ENCODE measurements at places on chromosomes 7 and 10.

- DNase-seq = peak; percentile 61
Measured at GRCh38 chr10:100100651-100101184, 19.0 kb upstream of the CPN1 start.

DNA sequence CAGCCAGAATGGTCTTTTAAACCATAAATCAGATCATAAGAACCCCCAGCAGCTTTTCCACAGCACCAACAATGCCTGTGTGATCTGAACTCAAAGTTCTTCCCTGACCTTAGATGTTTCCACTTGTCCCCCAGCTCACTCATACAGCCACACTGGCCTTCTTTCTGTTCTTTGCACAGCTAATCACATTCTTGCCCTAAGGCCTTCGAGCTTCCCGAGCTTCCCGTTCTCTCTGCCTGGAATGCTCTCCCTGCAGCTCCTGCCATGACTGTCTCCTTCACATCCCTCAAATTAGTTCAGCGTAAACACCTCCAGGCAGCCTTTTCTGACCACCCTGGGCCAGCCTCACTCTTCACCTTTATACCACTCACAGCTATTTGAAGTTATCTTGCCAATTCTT, 166.8 kb upstream of the NFE2L3 start:
- DNase-seq = no peak

DNA sequence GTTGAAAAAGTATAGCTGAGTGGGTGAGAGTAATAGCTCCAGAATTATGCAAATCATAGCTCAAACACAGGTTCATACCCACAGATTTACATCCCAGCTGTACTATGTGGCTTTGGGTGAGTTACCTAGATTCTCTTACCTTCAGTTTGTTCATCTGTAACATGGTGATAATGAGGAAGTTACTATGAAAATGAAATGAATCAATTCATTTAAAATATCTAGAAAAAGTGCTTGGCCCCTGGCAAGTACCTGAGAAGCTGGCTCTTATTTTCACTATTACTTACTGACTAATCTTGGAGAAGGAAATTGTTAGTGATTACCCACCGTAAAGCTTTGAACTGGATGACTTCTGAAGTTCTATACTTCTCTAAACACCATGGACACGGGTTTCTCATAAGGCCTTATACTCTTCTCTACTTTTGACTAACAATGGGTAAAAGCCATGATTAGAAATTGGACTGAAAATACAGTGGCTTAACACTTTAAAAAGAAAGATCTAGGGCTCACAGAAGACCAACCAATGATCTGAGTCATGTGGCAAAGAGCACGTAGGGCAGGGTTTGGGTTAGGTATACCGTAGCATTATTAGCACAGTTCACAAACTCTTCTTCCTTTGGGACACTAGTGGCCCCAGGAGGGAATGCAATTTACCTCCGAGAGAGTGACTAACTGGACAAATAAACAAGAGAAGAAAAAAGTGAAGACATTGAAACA, 149.2 kb downstream of the PLPP4 start:
- DNase-seq = no peak

DNA sequence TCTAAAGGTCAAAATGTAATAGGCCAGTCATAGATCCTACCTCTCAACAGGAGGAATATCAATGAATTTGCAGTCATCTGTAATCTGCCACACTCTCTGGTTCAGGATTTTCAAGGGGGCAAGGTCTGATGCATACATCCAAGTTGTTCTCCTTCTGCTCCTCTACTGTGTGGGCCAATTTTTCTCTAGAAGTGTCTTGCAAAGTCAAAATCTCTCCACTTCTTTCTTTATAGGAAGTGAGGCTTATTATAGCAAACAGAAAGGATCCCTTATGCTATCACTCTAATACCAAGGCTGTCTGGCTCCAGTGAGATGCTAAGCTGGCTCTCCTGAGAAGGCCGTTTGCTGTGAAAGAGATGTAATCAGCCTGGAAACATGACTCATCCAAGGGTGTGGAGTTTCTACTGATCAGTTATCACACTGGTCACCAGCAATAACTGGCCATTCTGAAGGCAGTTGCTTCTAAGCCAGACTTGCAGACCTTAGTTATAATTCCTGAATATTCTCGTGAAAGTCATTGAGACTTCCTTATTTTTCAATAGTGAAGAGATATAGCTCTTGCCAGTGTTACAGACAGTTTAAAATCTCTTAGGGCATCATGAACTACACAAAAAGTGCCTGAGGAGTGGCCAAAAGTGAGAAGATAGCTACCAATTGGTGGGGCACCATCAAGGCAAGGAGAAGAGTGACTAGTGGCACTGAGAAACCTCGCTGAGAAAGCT, 43.2 kb upstream of the LRGUK start:
- peak; percentile 17 for DNase-seq

DNA sequence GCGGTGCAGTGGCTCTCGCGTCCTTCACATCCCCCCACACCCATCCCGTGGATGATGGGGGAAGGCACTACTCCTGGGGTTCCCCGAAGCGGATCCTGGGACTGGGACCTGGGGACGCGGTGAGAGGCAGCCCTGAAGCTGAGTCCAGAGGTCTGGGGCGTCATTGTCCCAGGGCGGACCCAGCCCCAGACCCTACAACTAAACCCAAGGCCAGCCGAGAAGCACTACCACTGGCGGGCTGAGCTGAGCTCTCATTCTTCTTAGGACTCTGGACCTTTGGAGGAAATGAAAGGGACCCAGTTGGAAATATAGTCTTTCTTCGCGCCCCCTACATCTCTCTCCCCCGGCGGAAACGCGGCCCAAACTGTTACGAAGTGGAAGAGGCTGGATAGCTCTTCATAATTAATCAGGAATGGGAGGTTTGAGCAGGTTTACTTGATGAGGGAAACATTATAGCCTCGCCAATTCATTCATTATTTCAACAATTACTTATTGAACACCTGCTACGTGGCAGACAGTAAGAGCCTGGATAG, 389 bp upstream of the FBXL15 start:
- DNase-seq = no peak

- DNase-seq = peak; percentile 22
Measured at GRCh38 chr7:31935124-31936054, 134.8 kb downstream of the PDE1C start.

GRCh38 chr10:10796774-10797415, 220.8 kb upstream of the CELF2 start:
- DNase-seq = peak; percentile 69

DNA sequence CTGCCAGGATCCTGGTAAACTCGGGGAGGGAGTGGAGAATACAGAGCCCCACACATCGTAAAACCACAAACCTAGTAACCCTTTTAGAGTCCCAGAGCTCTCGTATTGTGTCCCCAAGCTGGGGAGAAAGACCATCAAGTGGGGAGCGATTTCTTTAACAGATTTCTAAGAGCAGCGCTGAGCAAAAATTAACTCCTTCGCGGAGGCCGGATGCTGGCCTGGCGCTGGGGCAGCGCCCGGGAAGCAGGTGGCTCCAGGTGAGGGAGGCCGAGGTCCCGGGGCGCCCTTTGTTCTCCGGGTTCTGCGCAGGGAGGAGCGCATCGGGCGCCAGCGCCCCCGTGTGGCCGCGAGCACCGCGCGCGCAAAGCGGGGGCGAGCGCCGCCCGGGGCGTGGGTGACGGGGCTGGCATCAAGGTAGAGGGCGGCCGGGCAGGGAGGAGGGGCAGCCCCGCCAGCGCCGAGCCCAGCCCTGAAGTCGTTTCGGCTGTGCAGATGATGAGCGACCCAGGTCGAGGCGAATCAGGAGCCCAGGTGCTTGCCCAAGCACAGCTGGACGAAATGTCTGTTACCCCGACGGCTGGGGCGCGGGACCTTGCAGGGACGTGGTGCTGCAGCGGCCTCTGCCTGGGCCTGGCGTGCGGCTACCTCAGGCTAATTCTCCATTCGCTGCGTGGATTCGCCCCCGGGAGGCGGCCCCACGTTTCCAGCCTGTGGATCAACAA, 10.4 kb upstream of the FGFR2 start:
- DNase-seq = peak; percentile 54

DNA sequence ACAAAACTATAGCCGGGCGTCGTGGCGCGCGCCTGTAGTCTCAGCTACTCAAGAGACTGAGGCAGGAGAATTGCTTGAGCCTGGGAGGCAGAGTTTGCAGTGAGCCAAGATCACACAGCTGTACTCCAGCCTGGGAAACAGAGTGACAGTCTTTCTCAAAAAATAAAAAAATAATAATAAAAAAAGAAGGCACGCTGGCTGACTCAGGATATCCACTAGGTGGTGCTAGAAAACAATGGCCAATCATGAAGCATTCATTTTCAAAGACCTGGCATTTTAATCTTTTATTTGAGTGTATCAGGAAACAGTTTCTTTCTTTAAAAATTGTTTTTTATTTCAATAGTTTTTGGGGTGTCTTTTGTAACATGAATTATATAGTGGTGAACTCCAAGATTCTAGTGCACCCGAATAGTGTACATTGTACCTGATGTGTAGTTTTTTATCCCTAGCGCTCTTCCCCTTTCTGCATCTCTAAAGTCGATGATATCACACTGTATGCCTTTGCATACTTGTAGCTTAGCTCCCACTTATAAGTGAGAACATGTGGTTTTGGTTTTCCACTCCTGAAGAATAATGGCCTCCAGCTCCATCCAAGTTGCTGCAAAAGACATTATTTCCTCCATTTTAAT, 88.6 kb downstream of the LYZL1 start:
- peak; percentile 42 for DNase-seq

GRCh38 chr7:94149789-94150545, 145.8 kb upstream of the BET1 start:
- DNase-seq = no peak

- DNase-seq = no peak
Measured at GRCh38 chr7:73633323-73633722, 9.0 kb upstream of the MLXIPL start.

DNA sequence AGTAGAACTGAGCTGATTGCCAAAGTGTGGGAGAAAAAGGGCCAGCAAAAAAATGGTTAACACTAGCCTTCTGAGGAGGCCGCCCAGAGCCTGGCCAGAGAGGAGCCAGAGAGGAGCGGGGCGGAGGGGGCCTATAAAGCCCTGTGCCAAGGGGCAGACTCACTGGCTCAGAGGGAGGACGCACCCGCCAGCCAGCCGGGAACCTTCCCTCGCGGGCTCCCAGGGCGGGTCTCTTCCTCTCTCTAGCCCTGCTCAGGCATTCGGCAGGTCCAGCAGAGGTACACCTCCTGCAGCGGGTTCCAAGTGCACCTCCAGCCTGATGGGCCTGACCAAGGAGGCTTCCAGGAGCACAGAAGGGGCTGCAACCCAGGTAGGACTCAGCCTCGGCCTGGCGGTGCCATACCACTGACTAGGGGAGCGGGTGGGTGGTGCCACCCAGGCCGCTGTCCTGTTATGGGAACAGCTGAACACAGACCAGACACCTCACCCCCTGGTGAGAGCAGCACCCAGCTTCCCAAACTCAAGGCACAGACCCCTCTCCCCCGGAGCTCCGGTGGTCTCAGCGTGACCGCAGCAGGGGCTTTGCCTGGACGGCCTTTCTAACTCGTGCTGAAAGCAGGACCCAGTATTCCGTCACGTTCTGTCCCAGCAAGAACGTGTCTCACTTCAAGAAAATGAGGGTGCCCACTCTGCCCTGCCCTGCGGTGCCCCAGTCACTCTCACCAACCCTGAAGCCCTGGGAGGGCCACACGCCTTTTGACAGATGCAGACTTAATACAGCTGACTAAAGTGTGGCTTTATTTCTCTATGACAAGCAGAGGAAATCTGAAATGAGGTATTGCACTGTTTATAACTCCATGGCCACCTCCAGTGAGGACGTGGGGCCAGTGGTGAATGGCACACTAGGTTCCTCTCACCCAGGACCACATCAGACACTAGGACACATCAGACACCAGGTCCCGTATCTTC, at the start of gene GPER1:
Gene GPER1, plus strand, starts transcription at position 162 of the 969 bp plus-strand sequence. CDS start 3,616 bp downstream, outside the sequence.
- DNase-seq = peak; percentile 58

Measured in MCF 10A (cell line).